ENCODE measurements at places on chromosomes 1 and 21.
A peak's percentile ranks its signal among the peaks of the same experiment; 100 is the strongest.

DNA sequence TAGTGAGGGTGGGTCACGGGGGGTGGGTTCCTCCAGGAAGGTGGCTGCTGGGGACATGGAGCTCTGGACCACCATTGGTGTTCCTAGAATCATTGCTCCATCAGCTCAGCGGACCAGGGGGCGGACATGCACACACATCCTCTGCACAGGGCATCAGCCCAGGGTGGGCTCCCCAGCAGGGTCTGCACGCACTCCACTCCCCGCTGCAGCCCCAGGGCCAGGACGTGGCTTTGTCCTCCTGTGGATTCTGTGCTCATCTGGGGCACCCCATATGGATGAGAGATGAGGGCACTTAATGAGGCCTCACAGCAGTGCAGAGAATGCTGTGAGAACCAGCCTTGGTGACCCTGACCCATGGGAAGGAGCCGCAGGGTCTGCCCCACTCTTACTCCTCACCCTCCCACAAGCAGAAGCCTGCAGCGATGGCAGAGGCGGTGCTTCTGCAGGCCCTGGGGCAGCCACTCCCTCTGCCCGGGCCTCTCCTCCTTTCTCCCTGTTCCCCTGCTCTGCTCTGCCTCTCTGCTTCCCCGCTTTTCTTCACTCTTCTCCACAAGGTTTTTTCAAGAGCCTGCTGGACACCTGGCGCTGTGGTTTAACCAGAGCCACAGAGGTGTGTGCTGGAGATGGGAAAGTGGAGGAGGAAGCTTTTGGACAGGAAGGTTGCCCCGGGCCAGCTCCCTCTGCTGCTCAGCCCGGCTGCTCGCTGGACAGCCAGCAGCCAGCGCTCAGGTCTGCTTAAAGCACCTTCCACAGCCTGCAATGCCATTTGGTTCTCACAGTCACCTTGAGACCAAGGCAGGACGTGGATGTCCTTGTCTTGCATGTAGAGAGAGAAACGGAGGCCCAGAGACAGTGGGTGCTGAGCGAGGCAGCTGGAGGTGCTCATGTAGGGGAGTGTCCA lies 26.3 kb upstream of the PCBP3 start:
- DNase-seq, result no peak

DNA sequence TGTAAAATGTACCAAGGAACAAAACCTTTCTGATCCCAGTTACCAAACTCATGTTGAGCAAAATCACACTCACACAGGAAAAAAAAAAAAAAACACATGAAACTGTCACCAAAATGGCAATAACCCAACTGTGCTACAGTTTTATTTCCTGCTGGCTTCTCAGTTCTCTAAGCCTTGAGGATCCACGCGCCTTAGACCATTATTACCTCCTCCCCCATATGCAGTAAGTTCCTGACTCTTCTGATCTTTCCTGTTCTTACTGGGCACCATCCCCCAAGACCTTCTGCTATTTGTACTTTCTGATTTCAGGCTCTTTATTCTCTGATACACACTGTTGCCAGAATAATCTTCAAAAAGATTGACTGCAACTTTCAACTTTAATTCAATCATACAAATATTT lies 79.6 kb downstream of the SLC45A1 start:
- DNase-seq, result peak; percentile 73

DNA sequence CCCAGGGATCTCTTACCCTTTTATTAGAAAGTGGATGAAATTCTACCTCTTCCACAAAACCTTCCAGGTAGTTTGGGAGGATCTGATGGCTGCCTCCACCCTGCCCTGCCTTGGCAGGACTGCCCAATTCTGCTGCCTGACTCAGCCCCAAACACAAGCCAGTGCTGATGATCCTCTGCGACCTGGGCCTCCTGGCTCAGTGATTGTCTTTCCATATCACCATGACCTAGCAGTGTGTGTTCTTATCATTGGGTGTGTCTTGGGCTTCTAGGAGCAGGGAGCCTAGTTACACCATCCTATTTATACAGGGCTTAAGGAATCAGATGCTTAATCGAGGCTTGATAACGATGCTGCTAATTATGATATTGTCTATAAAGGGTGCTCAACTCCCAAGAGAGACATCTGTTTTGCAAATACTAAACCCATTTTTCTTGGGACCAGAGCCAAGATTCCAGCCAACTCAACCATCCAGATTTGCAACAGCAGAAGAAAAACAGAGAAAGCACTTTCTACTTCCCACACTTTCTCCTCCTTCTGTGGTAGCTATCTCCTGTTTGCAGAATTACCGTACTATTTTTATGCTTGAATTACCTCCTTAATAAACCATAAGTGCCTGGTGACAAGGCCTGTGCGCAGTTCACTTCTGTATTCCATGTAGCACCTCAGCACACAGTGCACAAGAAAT lies 36.5 kb upstream of the KIF21B start:
- DNase-seq, result no peak

GRCh38 chr1:55317673-55318072 lies 102.5 kb upstream of the USP24 start:
- DNase-seq, result no peak

DNA sequence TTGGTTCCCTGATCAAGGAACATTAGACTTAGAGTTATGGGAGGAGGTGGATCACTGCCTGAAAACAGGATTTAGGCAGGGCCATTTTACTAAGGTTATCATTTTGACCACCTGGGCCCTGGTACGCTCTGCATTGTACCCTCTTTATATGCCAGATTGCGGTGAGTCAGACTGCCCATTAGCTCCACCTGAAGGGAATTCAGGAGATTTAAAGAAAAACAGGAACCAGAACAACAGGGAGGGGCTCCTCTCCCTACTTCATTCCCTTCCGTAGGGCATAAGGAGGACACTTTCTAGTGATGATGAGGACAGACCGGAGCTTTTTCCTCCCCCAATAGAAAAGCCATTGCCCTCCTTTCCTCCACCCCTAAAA lies 20.6 kb upstream of the ITLN1 start:
- DNase-seq, result no peak

Measured in HCEC 1CT (cell line).